ENCODE measurements at places on chromosomes 2 and 18.

DNA sequence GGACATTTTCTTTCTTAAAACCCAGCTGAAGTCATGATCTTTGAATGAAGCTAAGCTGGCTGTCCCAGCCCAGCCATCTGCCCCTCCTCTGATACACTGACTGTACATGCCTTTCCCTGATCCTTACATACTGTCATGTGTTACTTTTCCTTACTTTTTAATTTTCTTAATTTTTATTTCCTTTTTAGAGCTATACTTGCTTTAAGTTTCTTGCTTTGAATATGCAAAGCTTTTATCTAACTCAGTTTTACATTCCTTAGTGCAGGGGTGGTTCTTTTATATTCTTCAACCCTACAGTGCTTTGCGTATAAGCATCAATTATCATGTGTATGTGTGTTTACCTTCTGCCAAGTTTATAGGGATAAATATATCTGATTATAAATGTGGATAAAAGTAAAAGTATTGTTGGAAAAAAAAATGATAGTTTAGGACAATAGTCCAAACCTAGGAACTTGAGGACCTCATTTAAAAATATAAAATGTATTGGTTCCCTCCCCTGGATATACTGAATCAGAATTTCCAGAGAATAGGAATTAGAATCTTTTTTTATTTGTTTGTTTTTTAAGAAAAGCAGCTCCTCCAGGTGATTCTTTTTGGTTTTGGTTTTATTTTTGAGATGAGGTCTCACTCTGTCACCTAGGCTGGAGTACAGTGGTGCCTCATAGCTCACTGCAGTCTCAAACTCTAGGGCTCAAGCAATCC is 17.8 kb downstream of the DDX1 start:
- DNase-seq: no peak

DNA sequence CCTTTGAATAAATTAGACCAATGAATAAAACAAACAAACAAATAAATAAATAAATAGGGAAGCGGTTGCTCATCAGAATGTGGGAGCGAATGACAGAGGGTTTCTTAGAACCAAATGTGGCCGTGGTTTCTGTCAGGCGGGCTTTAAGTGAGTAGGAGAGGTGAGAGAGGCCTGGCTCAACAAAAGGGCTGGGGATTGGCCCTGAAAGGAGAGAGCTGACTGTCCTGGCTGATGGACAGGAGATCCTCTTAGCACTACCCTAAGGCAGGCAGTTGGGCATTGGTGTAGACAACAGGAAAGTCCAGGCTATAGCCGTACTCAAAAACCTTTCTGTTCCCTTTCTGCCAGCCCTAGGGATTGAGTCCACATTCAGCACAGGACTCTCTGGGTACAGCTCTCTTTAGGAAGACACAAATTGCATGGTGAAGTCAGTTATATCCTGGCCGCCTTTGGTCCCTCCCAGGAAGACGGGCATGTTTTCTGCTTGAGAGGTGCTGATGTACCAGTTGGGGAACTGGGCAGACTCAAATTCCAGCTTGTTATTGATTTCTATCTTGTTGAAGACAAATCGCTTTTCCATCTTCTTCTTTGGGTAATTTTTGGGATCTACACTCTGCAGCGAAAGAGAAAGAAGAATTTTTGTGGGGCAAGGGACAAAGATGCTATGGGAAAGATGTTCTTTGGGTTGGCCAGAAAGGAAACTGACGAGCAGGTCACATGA is 6.5 kb downstream of the IL1B start:
- no peak for DNase-seq

DNA sequence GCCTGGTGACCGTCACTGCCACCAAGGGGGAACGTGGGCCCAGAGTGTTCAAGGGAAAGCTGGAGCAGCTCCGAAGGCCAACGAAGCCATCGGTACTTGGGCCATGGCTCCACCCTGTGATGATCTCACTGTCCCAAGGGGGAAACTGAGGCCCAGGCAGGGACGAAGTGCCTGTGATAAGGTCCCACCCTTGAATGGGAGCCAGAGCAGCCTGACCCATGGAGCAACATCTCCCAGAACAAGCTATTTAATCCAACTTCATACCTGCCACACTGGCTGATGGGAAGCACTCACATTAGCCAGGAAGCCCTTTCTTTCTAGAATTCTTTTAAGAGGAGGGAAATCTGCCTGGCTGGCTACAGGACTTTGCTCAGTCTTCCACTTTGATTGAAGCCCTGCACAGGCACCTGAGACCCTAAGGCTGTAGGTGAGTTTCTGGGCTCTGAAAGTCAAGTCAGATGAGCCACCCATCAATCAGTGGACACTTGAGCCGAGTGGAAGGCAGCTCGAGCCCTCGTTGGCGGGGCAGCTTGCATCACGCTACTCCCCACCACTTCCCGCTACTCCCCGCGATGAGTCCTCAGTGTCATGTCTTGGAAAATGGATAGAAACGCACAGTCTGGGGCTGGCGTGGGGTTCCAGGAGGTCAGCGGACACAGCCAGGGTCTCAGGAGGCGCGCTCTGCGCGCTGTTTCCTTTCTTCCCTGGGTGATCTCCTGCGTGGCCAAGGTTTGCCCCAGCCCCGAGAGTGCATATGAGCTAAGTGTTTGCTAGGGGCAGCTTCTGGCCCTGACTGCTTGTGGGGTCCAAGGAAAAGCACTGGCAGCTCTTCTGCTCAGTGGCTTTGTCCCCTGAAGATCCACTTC is 2.5 kb upstream of the HS6ST1 start:
- DNase-seq: no peak

DNA sequence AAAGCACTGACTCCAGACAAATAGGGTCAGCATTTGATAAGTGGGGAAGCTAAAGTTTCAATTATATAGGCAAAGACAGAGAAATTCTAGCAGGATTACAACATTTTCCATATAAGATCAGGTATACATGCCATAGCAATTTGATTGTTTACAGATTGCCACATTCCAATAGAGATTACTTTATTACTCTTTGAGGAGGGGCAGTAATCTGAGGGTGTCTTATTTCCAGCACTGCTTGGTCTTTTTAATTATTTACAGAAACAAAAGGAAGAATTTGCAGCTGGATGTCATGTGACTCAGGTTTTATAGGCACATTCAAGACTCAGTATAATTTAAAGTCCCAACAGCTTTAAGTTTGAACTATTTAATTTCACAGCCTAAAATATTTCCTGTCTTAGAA is 42.5 kb upstream of the GPR39 start:
- no peak for DNase-seq

DNA sequence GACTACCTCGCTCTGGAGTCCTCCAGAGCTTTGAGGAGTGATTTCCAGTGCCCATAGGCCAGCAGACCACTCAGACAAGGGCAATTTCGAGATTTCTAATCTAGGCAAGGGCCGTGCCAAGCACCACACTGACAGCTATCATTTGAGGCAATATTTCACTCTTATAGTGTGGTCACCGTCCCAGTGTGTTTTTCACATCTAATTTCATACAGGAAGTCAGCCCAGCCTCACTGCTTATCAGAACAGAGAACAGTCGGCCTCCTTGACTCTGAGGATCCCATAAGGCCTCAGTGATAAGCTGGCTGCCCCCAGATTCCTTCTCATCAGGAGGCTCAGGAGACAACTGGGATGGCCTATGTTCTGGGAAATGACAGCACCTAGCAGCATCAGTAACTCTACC is 581 bp downstream of the CAPN14 start:
- no peak for DNase-seq

- DNase-seq: peak; percentile 87
These were observed 272.6 kb upstream of the UBE2E3 start for GRCh38 chr2:180707884-180708205.

GRCh38 chr2:71611247-71611646 is 157.9 kb downstream of the DYSF start:
- DNase-seq: no peak

DNA sequence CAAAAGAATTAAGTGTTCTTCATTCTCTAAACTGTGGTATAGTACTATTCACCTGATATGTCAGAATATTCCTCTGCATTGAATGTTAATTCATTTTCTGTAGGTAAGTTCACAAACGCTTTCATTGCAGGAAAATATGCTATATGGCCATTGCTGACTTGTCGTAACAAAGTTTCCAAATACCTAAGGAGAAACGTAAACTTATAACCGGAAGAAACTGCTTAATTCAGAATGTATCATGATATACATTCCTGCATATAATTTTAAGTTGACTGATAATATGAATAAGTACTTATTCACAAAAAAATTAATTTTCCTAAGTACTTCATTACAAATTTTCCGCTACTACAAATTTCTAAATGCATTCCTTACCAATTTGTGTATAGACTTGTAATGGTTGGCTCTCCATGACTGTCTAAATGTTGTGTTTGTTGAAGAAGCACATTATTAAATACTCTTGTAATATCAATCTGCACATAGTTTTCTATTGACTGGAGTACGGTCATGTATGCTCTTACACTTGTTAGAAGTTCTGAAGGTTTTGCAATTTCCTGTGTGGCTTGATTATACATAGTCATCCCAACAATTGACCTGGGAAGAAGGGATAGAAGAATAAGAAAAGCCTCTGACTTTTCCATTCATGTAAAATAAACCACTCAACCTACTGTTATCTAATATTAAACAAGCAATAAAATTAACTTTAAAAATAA is 85.4 kb downstream of the NCKAP1 start:
- DNase-seq: peak; percentile 47

DNA sequence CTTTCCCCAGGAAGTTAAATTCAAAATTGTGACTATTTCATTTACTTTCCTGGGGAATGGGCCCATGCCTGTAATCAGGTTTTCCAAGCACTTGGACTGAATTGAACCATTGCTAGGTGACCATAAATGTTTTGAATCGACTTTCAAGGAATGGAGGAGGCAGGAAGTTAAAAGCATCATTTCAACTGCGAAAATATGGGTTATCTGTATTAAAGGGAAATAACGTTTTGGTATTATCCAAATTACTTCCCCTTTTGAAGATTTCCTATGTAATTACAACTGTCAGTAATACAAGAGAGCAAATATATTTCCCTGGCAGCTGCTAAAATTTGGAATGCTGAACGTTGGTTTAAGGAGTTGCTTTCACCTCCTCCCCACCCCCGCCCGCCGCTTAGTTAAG is 19.0 kb downstream of the PNO1 start:
- no peak for DNase-seq

DNA sequence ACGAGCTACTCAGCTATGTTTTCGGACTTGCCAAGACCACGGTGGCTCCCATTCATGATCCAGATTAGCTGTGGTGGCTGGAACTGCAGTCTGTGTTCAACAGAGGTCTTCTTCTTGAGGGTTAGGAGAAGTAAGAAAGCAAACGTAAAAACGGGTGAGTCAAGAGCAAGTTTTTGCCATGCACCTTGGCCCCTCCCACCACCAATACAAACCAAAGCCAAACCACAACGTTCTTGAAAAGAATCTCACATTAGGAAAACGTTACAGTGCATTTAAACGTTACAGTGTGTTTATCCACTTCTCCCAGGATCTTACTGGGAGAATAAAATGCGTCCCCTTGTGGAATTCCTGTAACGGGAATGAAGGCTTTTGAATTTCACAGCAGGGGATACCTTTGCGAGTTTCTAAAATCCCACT is 725 bp downstream of the FBXO48 start:
- DNase-seq: peak; percentile 46

- DNase-seq: peak; percentile 10
These were observed 80.5 kb upstream of the FRZB start for GRCh38 chr2:182946958-182947369.

GRCh38 chr2:227871375-227871791 is at the start of gene DAW1:
DAW1 (plus strand) TSS chr2:227871631; CDS start chr2:227871690, 59 bp downstream.
- no peak for DNase-seq

DNA sequence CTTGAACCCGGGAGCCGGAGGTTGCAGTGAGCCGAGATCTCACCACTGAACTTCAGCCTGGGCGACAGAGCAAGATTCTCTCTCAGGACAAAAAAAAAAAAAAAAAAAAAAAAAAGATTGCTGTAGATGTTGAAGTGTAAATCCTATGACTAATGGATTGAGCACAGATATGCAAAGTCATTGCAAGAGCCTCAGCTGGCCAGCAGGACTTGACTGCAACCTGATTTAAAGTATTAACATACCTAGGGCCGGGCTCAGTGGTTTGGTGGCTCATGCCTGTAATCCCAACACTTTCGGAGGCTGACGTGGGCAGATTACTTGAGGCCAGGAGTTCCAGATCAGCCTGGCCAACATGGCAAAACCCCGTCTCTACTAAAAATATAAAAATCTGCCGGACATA is 103.4 kb upstream of the MSH2 start:
- DNase-seq: peak; percentile 86

- no peak for DNase-seq
These were observed 546.3 kb upstream of the NETO1 start for GRCh38 chr18:73414069-73414468.

DNA sequence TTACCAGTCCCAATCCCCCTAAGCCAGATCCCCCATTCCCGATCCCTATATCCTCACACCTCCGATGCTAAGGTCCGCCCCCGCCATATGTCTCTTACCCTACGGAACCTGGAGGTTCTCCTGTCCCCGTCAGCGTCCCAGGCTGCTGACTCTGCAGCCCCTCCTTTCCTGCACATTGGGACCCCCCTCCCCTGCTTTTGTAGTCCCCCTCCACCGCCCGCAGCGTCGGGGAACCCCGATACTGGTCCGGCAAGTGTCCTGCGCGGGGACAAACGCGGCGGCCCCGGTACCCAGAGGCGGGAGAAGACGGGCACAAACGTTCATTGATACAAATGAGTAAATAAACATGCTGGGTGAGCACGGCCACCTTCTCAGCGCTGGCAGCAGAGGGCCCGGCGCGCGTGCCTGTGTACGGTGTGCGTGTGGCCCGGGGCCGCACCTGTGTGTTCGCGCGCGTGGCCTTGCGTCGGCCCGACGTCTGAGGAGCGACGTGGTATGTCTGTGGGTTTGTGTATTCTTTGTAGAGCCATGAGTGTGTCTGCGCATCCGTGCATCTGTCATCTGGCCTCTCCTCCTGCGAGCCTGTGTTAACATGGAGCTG is 2.0 kb upstream of the CYP26B1 start:
- no peak for DNase-seq

DNA sequence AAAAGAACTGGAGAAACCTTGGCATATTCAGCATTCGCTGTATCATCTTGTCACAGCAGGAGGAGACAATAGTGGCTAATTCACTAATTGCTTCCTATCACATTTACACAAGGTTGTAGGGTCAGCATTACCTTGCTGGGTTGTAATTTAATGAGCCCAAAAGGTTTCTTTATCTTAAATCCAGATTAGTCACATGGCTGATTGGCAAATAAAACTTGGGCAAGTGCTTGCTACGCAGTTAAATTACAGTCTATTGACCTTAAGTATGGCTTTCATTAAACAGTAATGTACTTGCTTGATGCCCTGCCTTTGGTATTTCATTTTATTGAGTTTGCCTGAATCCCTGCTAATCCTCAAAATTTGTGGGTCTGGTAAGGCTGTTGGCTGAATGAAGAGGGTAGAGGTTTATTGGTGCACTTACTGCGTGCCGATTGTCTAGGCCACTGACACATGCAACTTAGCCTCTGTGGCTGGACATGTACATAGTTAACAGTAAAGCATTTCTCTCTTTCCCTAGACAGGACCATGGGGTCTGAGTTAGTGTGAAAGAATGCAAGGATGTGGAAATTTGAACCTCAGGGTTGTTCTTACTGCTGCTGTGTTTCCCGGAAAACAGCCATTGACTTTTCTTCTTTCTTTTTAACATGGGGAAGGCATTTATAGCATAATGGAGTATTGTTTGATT is 34.3 kb downstream of the FMNL2 start:
- peak; percentile 65 for DNase-seq

Measured in non-pigmented ciliary epithelial cell (primary cell).